ENCODE measurements at places on chromosomes 5 and 9.

GRCh38 chr9:10331157-10331556, 281.6 kb downstream of the PTPRD start:
- no peak for DNase-seq

GRCh38 chr5:68139611-68140441, 75.7 kb upstream of the PIK3R1 start:
- DNase-seq = no peak

- no peak for DNase-seq
Measured at GRCh38 chr9:33103501-33104281, 27.2 kb upstream of the SMU1 start.

- no peak for DNase-seq
Measured at GRCh38 chr5:175418251-175418650, 25.7 kb downstream of the DRD1 start.

DNA sequence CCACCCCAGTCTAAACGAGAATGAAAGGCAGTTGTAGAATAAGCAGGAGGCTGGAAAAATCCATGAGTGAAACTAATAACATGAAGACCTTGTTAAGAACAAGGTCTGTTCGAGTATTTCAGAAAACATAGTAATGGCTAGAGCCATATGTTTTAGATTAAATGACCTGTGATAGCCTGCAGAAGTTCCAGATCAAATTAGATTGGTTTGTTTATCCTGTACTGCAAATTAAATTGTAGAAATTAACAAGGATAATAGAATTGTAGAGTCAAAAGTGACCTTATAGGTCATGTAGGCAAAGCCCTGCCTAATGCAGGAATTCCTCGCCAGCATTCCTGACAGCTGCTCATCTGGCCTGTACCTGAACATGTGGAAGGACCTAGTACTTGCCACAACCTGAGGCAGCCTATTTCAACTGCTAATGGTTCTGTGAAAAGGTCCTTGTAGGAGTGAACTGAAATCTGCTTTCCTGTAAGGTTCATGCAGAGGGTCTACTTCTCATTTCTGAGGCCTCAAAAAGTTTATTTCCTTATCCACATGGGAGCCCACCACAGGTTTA, 17.2 kb downstream of the LIX1 start:
- no peak for DNase-seq

GRCh38 chr5:109454731-109455505, 45.1 kb upstream of the PJA2 start:
- no peak for DNase-seq

DNA sequence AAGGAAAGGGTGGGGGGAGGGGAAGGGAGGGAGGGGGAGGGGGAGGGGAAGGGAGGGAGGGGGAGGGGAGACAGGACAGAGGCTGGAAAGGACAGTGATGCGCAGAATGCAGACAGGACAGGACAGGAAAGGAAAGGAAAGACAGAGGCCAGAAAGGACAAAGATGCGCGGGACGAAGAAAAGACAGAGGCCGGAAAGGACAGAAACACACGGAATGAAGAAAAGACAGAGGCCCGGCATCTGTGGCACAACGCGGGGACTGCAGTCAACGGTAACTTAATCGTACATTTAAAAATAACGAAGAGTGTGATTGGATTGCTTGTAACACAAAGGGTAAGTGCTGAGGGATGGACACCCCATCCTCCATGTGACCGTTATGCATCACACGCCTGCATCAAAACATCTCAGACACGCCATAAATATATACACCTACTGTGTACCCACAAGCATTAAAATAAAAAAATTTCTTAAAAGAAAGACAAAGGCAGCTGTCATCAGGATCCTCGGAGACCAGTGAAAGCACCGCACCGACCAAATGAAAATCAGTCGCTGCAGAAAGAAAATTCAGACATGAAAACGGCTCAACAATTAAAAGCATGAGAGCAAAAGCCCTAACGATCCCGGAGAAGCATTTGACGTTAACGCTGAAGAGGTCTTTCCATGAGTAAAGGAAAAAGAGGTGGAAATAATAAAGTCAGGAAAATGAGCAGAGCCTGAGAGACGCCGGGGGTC, 52.9 kb upstream of the EXOC3 start:
- DNase-seq = no peak

- DNase-seq = no peak
Measured at GRCh38 chr9:92603100-92603499, 66.8 kb downstream of the IPPK start.

GRCh38 chr5:88746438-88746882, 136.5 kb downstream of the MEF2C start:
- no peak for DNase-seq

DNA sequence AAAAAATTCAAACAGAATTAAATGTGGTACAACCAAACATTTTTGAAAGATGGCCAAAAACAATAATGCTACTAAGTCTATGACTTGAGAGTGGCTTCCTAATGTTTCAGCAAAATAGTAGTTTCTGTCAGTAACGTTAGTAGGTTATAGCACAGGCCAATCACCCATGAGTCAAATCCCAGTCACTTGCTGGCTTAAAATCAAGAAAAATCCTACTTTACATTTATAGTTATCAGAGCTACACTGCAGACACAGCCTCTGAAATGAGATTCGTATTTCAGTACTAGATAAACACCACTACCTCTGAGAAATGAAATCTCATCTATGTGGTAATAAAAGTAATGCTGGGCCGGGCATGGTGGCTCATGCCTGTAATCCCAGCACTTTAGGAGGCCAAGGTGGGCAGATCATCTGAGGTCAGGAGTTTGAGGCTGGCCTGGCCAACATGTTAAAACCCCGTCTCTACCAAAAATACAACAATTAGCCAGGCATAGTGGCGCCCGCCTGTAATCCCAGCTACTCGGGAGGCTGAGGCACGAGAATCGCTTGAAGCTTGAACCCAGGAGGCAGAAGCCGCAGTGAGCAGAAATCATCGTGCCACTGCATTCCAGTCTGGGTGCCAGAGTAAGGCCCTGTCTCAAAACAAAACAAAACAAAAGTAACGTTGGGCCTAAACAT, 6.1 kb downstream of the ZDHHC21 start:
- no peak for DNase-seq

DNA sequence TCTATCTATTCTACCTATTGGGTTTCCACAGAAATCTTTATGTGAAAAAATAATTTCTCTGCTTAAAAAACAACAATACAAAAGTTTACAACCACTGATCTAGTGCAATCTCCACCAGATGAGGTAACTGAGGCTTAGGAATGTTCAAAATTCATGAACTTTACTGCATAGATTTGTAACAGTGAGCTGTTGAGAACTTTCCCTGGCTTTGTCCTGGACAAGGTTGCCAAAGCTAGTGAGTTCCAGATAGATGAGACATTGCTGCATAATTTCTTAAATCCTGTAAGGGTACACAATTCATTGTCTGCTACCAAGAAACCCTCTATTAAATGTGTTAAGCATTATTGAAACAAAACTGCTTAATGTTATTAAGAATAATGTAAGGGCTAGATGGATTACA, 102.7 kb downstream of the OSMR start:
- no peak for DNase-seq

DNA sequence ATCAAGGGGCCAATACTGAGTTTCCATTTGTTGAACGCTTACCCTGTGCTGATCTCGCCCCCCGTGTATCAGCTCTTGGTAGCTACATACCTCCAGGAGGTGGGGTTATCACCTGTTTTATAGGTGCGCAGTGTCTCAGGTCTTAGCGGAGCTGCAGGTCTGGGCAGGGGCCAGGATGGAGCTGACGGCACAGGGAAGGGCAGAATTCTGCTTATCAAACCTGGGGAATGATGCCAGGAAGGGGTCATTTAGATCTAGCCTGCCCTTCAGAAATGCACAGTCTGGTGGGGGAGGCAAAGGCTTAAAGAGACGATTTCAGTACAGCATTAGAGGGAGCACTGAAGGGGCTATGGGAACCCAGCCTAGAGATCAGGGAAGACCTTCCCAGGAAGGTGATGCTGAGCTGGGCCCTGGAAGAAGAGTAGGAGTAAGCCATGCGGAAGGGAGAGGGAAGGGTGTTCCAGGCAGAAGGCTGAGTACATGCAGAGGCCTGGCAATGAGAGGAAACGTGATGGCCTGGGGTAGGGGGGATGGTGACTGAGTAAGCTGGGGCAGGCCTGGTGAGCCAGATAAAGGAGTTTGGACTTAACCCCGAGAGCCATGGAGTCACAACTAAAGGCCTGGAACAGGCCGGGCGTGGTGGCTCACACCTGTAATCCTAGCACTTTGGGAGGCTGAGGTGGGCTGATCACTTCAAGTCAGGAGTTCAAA, 31.5 kb downstream of the OLFML2A start:
- no peak for DNase-seq

DNA sequence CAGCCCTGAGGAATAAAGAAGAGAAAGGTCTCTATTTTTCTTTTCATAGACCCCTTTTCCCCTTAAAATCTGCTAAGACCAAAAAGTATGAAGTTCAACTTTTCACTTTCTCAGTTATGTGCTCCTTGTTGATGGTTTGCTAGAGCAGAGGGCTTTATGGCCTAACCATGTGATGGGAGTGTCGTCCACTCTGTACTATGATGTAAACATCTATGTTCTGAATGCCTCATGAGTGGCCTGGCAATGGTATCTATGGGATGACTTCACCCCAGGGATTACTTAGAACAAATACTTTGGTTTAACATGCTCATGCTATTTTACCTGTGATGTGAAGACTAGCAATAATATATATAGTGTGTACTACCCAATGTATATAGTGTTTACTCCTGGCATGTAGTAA, 43.7 kb upstream of the MIER3 start:
- no peak for DNase-seq

GRCh38 chr5:101306391-101307137, 403.5 kb upstream of the ST8SIA4 start:
- DNase-seq = no peak

DNA sequence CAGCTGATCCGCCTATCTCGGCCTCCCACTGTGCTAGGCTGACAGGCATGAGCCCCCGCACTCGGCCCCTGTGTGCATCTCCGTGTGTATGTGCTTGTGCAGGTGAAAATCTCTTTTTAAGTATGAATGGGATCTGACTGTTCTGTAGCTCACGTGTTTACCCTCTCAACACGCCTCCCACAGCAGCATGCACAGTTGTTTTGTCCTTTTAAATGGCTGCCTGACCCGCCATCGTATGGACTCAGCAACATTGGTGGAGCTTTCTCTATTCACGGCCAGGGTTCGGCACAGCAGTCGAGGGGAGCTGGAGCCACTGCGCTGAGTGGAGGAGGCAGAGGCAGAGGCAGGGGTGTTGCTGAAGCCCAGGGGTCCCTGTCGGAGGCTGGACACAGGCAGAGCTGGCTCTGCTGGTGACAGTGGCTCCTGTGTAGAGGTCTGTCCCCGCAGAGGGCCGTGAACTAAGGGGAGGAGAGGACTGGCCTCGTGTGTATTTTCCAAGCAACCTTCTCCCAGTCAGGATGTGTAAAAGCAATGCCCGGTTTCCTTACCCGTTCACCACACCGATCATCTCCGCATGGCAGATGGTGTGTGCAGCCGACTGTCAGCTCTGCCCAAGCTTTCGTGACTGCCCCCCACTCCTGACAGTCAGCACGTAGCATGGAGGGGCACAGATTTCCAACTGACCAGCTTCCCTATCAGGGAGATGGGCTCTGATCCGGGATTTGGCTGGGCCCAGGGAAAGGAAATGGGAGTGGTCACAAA, 37.3 kb downstream of the MRPL36 start:
- DNase-seq = no peak

GRCh38 chr9:116372081-116372673, 218.6 kb downstream of the PAPPA start:
- DNase-seq = no peak

- no peak for DNase-seq
Measured at GRCh38 chr9:114404531-114404930, 16.7 kb upstream of the AKNA start.

GRCh38 chr9:113269355-113269754, 6.0 kb downstream of the CDC26 start:
- DNase-seq = no peak

GRCh38 chr5:151772846-151773561, 1.2 kb downstream of the G3BP1 start:
- no peak for DNase-seq

Measured in stimulated activated CD4-positive, alpha-beta T cell treated with anti-CD3 and anti-CD28 coated beads, Interleukin-12 subunit alpha, Interleukin-12 subunit beta, amount 100 ng/mL, for 4 hours (primary cell).